ENCODE measurements at places on chromosomes 11 and 22. TPM values are rescaled to one million over a fixed set of nuclear protein-coding genes. Genes with fewer than 3 reads are reported as not detected.

DKK3 gene
- total RNA-seq, result 116 TPM

HARBI1 gene
- total RNA-seq, result 6.4 TPM

SLC22A12 gene
- not detected for total RNA-seq

- no peak for DNase-seq
These were observed 23.5 kb downstream of the OR8B12 start for GRCh38 chr11:124519850-124520549.

- no peak for DNase-seq
These were observed 155.4 kb upstream of the ANO5 start for GRCh38 chr11:22037505-22037904.

DNA sequence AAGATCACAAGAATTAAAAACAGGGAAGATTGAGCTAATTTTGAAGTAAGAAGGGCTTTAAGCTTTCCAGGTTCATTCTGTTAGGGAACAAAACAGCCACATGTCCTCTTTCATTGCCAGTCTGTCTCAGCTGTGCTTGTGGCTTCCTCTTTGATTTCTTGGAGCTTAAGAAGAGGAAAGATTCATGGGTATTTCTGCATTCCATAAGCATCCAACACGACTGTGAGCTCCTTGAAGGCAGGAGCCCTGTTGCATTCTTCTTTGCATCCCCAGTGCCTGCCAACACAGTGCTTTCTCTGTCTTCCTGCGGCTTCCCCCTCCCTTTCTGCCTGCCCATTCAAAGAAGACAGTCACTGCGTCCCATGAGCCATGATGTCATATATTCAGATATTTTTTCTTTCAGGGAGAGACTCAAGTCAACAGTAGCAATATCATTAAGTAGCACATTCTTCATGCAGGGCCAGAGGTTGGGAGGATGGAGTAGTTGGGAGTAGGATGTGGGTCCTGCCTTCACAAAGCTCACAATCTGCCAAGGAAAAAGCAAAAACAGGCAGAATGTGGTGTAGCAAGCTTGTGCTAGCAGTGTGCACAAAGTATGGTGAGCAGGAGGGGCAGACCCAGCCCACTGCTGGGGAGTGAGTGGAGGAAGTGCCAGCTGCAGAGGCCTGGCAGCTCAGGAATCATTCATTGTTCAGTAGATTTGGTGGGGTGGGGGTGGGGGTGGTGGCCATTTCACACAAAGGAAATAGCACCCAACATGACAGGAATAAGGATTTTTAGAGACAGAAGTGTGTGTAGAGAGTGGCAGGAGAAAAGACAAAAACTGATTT lies 162.1 kb upstream of the RASSF10 start:
- DNase-seq, result no peak

DNA sequence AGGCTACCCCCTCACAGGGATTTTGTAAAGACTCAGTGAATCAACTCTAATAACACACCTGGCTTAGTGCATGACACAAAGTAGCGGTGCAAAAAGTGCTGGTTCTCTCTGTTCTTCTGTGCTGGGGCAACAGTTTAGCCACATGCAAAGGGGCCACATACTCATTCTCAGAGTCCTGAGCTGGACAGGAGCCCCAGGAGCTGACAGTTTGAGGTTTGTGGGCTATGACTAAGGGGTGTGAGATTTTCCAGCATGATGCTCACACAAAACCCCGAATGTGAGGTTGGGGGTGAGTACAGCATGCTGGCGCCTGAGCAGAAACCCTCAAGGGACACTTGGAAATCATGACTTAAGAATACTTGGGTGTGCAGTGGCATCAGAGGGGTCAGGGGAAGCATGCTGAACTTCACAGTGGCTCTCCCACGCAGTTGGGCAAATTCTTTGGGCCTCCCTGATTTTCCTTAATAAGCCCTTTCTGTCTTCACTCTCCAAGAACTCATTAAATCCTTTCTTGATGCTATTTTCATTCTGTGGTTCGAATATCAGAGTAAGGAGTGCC lies 31.0 kb downstream of the TMPRSS5 start:
- DNase-seq, result no peak

DNA sequence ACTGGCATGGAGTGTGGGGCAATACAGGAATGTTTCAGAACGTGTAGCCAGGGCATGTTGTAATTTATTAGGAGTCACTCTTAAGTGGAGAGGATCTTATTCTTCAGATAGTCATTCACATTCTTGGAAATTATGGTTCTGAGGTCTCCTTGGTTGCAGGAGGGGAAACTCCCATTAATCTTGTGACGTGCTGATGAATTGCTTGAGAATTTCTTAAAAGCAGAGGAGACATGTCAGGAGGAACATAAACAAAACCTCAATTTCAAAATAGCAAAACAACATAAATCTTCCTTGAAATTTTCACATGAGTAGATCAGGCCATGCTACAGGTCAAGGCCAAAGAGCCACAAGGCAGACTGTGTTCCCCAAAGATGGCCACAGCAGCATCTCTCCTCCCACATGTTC lies 50.4 kb downstream of the ADM start:
- DNase-seq, result no peak

- DNase-seq, result no peak
These were observed 14.1 kb downstream of the RHBDD3 start for GRCh38 chr22:29253561-29254285.

DNA sequence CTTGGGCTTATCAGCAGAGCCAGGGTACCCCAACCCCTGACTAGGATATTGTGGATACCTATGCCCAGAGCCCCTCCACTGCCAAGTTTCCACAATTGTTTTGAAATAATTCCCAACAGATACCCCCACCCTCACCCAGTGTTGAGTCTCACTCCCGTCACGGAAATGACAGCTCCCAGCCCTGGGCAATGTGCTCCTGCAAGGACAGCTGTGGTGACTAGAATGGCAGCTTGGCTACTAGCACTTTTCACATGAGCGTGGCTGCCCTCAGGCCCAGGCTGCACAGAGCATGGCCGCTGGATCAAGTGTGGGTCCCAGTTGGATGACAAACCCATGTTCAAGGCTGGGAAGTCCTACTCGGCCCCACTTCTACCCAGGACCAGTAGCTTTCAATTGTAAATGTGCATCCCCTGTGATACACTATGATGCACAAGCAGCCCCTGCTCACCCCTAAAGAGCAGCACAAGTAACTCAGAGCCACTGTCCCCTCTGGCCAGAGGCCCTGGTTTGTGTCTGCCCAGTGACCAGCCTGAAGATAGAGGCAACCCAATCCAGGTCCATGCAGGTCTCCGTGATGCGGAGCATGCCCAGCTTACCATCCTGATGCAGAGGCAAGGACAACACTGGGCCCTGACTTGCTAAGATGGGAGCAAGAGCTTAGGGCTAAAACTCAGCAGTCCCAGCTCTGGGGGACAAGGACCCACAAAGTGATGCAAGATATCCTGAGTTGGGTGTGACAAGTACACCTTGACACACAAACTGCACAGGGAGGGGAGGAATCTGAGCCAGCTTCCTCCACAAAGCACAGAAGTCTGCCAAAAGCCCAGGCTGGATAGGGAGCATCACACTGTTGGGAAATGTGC lies 13.2 kb downstream of the KCNQ1OT1 start:
- DNase-seq, result no peak

DNA sequence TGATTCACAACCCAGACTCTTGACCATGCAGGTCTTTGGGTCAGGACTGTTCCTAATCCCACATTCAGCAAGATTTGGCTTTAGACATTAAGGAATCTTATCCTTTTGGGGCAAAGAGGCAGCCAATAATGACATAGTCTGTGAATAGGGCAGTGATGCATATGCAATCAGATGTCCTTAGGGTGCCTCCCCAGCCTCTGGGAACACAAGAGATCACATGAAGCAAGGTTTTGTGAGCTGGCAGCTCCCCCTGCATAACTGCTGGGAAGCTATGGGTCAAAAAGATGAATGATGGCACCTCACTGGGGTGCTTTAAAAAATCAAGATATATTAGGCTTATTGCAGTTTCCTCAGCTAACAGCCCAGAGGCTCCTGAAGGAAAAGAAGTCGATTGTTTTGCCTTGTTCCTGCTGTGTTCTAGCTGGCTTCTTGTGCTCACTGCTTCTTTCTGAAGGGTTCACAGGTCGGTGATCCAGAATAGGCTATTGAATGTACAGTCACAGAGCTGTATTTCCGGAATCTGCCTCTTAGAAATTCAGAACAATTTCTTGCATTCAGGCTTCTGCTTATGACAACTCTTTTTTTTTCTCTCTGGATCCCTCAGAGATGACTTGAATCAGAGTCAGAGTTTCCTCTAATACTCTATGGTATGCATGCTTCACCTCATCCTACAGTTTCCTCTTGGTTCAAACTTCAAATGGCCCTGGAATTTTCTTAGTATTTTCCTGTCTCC lies 31.7 kb downstream of the INSC start:
- DNase-seq, result no peak

DNA sequence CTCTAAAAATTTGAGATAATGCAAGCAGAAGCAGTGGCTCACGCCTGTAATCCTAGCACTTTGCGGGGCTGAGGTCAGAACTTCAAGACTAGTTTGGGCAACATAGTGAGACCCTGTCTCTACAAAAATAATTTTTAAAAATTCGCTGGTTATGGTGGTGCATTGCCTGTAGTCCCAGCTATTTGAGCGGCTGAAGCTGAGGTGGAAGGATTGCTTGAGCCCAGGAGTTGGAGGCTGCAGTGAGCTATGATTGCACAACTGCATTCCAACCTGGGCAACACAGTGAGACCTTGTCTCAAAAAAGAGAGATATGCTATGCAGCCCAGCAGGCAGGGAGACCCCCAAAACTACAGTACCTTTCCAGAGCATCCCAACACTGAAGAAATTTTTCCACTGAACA lies 2.3 kb downstream of the CTSC start:
- DNase-seq, result no peak

- peak; percentile 62 for DNase-seq
These were observed 27.8 kb upstream of the ROBO3 start for GRCh38 chr11:124837491-124837856.

- no peak for DNase-seq
These were observed 700.6 kb downstream of the METTL15 start for GRCh38 chr11:28808771-28809170.
